ENCODE measurements at places on chromosomes 5 and 9.

GRCh38 chr5:169778622-169779596 lies 141.8 kb downstream of the DOCK2 start:
- no peak for DNase-seq

DNA sequence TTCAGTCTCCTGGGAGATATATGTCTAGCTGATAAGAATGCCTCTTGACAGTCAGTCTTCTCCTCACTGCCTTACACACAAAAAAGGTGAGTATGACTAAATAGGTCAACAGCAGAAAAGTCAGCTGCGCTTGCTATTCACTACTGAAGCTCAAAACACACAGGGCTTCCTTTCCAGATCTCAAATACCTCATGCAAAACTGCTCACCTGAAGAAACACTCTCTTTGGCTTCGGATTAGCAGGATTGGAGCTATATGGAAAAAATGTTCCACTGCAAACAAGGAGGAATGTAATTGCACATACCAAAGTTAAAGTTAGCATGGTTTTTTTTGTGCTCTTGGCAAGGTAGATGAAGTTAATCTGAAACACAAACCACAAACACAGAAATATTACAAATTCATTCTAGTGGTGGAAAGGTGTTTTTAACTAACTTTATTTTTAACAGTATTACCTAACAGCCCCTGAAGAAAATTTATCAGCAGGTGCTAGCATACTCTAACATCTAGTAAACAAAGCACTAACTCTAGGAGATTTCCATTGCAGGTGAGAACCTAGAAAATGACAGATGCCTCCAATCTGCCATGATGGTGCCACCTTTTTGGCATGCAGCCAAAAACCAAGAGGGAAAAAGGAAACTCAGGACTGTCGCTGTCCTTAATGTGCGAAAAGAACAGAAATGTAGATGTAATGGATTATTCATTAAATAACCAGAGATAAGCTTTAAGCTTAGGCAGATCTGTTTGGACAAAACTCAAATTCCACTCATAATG lies 31.8 kb downstream of the ERMP1 start:
- no peak for DNase-seq

- no peak for DNase-seq
These were observed 50.4 kb upstream of the STXBP1 start for GRCh38 chr9:127561491-127562278.

DNA sequence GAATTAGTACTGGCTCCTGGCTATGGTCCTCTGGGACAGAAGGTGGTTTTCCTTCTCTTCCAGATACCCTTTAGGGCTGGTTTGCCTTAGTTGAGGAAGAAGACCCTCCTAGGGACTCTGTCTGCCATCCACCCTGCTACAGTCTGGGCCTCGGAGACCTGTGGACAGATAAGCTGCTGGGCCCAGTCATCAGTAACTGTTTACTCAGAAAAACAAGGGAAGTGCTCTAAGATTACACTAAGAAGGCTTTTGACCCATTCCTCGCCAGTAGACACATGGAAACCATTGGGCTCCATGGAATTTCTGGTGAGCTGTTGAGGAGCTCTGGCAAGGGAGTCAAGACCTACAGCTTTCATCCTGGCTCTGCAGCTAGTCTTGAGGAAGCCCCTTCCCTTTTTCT lies 31.2 kb downstream of the LARP1 start:
- no peak for DNase-seq

GRCh38 chr5:38263983-38264382 lies 5.6 kb downstream of the EGFLAM start:
- DNase-seq = no peak

All from esophagus squamous epithelium (tissue), 5 donors.